ENCODE measurements at places on chromosomes 5 and 9.

GRCh38 chr5:157225469-157226422, 40.2 kb upstream of the CYFIP2 start:
- DNase-seq = no peak

- no peak for DNase-seq
Measured at GRCh38 chr5:177994063-177994462, 2.0 kb downstream of the PROP1 start.

GRCh38 chr9:115115117-115115880, 2.7 kb downstream of the TNC start:
- no peak for DNase-seq

DNA sequence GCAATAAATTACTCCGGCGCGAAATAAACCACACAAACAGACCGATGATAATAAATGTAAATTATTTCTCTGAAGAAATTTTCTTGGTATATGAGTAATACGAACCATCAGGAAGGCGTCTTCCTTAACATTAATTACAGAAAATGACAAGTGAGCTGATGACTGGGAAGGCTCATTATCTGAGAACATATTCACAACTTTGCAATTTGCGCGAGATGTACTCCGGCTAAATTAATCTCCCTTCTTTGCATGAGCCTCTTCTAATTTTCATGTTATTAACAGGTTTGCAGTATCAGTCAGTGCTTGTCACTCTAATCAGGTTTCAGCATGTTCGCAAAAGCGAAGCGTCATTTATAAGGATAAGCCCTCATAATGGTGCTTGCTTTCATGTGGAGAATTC, 218.9 kb upstream of the MVB12B start:
- no peak for DNase-seq

DNA sequence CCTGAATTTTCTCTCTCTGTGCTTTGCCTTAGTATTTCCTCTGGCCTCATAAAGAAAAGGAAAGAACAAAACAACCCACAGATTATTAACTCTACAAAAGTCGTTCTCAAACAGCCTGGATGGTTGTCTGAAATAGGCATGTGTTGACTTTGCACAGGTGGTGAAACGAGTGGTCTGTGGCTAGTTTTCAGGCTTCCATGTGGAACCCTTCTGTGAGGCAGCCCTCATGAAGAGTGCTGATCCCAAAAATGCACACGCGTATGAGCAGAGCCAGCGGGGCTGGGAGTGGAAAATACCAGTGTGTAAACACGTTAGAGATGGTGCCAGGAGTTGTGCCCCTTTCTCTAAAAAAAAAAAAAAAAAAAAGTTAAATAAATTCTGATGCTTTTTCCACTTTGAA, 4.9 kb upstream of the PSAT1 start:
- DNase-seq = no peak

- DNase-seq = peak; percentile 61
Measured at GRCh38 chr5:169416583-169417196, 115.8 kb upstream of the SLIT3 start.

GRCh38 chr9:15570769-15571168, 17.9 kb downstream of the CCDC171 start:
- DNase-seq = no peak

- DNase-seq = no peak
Measured at GRCh38 chr9:109328978-109329637, 8.2 kb upstream of the EPB41L4B start.

DNA sequence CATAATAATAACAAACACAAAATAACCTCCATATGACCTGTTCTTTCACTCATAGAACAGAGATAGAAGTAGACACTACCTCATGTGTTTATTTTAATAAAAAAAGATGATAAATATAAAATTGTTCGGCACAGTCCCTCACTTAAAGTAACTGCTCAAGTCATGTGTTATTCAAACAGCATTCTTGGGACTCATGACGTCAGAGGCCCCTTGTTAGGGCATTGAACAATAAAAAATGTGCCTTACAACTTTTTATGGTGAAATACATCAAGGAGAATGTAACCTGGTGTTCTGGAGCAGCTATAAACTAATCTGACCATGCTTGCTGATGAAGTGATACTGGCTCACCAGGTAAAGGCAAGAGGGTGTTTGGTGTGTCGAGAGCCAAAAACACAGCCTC, 12.2 kb upstream of the NDFIP1 start:
- no peak for DNase-seq

DNA sequence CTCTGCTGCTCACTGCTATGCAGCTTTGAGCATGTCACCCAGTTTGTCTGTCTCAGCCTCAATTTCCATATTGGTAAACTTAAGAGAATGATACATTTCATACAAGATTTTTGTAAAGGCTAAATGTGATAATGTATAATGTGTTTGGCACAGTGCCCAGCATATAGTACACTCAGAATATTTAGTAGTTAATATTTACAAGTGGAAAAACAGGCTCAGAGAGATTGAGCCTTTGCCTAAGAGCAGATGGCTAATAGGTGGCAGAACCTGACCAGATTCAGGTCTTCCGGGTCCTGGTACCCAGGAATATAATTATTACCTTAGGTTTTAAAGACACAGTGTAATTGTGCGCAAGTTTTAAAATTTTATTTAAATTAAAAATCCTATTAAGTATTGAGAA, 46.8 kb upstream of the KIAA1958 start:
- no peak for DNase-seq

DNA sequence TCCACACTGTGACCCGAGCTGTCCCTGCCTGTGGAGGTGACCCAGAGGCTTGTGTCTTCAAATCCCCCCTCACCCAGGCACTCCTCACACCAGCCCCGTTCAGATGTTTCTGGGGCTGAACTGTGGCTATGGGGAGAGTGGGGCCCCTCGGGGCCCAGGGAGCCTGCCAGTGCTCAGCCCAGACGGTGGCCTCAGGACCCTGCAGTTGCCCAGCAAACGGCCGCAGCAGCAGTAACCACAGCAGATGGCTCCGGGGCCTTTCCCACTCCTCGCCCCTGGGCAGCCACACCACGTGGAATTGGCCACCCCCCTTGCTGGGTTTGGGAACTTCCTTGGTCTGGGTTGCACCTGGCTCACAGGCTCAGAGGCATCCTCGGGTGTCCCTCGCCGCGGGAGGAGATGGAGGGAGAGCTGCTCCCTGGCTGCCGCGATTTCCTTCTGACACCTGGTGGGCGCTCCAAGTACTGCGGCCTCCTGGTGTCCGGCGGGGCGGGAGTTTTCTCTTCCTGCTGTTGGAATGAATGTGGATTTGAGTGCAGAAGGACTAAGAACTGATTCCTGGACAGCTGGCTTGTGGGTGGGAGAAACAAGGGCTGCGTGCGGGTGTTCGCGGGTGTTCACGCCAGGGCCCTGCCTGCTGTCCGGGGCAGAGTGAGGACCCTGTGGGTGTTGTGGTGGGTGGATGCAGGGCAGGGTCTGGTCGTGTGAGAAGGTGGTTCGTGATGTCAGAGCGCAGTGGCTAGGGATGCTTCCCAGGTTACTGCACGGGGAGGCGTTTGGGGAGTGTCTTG, 97.5 kb downstream of the COL5A1 start:
- DNase-seq = peak; percentile 92

GRCh38 chr5:148014276-148014675, 49.5 kb upstream of the SPINK5 start:
- no peak for DNase-seq

- no peak for DNase-seq
Measured at GRCh38 chr5:33167541-33167940, 273.2 kb upstream of the TARS1 start.

- DNase-seq = peak; percentile 78
Measured at GRCh38 chr5:141476132-141476911, 556 bp downstream of the PCDHGC3 start.

DNA sequence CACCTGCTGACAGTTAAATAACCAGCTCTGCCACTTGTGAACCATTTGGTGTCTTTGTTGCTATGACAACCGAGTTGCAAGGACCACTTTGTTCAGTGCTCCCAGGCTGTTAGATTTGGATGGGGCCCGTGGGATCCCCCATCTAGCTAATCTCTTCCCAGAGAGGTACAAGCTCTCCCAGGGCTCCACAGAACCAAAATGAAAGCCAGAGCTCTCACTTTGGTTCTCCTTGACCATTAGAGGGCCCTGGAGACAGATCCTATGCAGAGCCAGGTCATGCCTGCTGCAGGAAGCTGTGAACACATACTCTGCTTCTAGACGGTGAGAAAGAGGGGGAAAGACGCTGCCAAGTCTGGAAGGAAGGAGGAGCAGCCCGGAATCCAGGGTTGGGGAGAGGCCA, 224.6 kb downstream of the GABBR2 start:
- DNase-seq = no peak

GRCh38 chr5:68306361-68307014, 90.9 kb downstream of the PIK3R1 start:
- DNase-seq = no peak

DNA sequence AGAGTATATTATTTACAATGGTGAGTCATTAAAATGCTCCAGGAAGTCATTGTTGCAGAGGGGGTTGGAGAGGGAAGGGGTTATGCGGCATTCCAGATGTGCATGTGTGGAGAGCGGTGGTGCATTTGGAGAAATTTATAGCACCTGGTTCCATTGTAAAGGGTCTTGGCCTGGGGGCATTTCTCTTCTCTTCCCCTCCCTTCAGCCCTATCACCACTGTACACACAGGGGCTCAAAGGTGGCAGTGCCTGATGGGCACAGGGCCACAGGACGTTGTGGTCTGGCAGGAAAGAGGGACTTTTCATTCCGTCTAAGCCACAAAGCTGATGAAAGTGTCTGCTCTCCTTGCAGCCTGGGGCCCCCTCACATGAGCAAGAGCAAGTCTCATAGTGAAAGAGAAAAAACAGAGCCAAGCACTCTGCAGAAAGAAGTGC, 442.4 kb upstream of the ZNF462 start:
- DNase-seq = no peak

DNA sequence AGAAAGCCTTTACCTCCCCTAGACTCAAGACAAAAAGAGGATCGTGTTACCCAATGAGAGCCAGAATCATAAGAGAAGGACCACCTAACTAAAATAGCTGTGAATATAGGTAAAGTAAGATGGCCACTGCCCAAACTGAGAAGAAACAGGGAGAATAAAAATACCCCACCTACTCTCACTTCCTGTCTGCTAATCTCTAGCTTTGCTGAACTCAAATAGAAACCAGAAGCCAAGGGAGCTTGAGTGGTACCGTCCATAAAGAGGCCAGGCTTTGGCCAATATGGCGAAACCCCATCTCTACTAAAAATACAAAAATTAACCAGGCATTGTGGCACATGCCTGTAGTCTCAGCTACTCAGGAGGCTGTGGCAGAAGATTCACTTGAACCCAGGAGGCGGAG, 123.0 kb upstream of the FST start:
- DNase-seq = no peak

GRCh38 chr9:70405808-70406433, 8.5 kb downstream of the KLF9 start:
- DNase-seq = no peak

GRCh38 chr5:172583931-172584511, 57.0 kb upstream of the NEURL1B start:
- DNase-seq = no peak

- DNase-seq = no peak
Measured at GRCh38 chr9:129894120-129894823, 59.0 kb downstream of the USP20 start.

DNA sequence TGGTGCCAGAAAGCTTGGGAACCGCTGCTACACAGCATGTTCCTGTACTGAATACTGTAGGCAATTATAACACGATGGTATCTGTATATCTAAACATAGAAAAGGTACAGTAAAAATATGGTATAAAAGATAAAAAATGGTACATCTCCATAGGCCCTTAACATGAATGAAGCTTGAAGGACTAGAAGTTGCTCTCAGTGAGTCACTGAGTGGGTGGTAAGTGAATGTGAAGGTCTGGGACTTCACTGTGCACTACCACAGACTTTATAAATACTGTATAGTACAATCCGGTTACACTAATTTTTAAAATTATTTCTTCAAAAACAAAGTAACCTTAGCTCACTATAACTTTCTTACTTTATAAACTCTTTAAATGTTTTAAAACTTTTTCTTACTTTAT, 819.9 kb upstream of the GRAMD2B start:
- DNase-seq = no peak

DNA sequence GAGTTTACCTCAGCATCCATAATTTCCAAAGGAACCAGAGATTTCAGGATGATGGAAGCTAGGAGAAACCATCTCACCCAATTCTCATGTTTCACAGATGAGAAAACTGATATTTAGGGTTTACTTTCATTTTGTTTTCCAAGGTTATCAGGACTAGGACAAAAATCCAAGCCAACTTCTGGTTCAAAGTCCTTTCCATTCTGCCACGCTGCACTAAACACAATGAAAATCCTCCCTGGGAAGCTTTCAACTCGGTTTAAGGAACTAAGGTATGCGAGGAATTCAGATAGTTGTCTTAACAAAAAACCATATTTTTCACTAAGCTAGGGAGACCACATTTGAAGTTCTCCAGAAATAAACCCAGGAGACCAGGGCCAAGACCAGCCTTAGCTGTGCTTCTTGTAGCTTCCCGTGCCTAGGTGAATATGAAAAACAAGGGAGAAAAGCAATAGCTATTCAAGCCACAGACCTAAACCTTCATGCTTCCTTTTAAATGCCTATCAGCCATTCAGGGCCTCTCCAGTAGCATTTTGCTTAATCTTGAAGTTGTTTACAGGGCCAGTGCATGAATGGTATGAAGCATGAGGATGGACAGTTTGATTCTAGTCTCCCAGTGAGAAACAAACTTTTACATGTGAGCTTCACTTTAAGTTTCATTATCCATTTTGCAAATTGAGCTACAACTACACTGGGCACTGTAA, 167.9 kb downstream of the DENND1A start:
- peak; percentile 44 for DNase-seq

- DNase-seq = no peak
Measured at GRCh38 chr9:86721843-86722705, 225.2 kb downstream of the GAS1 start.

- no peak for DNase-seq
Measured at GRCh38 chr5:163259495-163259894, 177.9 kb upstream of the CCNG1 start.

DNA sequence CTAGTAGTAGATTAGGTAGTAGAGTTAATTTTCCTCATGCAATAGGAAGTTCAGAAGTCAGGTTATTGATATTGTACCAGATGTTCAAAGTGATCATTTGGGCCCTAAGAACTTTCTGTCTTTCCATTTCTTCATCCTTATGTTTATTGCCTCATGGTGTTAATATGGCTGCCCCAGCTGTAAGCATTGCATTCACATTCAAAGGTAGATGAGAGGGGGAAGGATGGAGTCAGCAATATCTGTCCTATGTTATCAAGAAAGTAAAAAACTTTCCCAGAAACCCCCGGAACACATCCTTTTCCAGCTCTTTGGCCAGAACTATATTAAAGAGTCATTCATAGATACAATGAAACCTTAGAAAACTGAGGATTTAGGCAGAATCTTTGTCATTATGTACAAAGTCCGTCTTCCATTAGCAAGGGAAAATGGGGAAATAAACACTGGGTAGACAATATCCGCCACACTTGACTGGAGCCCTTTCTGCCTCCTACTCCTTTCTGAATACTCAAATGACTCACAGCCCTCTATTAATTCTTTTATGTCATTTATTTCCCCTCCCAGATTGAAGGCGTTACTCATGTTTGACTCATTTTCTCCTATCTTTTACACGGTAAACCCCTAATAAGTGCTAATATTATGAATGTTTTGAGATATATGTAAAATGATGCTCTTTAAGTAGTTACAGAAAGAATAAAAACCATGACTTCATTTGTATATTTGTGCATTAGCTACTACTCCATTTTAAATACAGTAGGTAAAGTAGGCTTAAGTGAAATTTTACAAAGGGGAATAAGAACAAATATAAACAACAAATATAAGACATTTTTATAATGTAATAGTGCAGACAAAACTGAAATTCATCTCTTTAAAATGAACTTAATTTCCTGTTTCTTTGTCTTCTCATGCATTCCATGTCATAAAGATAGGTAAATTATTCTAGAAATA, 127.6 kb downstream of the SLF1 start:
- DNase-seq = no peak
